Stimulated activated CD8-positive, alpha-beta memory T cell treated with anti-CD3 and anti-CD28 coated beads, Interleukin-4, amount 100 ng/mL, for 1 hour (primary cell): ENCODE measurements at places on chromosomes 11 and 22.

- DNase-seq: no peak
Measured at GRCh38 chr22:36222887-36223450, 16.4 kb downstream of the APOL2 start.

GRCh38 chr11:111376181-111376871, 2.7 kb downstream of the POU2AF1 start:
- DNase-seq: no peak

DNA sequence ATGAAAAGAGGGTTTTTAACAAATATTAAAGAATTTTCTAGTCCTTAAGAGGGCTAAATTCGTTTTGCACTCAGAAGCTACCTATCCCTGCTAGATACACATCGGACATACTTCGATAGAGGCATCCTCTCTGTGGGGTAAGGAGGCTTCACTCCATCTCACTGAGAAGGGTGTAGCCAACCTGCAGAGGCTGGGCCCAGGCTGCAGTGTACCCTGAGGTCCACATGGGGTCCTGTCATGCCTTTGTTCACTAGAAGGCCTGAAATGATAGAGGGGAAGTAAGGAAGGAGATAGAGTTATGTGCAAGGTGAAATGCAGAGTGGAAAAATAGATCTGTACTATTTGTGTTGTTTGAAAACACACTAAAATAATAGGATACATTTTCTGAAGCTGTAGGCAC, 45.6 kb downstream of the IGSF9B start:
- DNase-seq: no peak

DNA sequence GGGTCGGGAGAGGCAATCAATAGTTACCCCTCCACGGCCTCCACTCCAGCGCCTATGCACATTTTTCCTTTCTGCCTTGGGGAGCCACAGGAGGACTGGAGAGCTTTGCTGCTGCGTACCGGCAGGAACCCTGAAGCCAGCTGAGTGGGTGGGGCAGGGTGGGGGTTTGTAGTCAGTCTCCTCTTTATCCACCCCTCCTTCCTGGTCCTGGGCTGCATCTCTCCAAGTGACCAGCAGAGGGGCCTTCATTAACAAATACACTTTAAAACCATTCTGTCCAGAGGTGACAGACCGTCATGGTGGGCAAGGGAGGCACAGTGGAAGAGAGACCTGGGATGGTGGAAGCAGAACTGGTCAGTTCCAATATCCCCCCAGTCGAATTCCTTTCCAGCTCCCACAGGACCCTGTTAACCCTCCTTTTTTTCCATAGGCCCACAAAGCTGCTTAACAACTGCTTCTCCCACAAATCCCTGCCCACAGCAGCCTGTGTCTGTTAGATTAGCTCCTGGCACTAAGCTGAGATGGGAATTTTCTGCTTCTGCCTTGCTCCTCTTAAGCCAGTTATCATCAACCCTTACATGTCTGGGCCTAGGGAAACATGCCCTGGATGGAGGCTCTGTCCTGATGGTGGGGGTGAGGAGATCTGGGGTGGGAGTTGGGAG, 3.9 kb upstream of the ABCG4 start:
- no peak for DNase-seq

DNA sequence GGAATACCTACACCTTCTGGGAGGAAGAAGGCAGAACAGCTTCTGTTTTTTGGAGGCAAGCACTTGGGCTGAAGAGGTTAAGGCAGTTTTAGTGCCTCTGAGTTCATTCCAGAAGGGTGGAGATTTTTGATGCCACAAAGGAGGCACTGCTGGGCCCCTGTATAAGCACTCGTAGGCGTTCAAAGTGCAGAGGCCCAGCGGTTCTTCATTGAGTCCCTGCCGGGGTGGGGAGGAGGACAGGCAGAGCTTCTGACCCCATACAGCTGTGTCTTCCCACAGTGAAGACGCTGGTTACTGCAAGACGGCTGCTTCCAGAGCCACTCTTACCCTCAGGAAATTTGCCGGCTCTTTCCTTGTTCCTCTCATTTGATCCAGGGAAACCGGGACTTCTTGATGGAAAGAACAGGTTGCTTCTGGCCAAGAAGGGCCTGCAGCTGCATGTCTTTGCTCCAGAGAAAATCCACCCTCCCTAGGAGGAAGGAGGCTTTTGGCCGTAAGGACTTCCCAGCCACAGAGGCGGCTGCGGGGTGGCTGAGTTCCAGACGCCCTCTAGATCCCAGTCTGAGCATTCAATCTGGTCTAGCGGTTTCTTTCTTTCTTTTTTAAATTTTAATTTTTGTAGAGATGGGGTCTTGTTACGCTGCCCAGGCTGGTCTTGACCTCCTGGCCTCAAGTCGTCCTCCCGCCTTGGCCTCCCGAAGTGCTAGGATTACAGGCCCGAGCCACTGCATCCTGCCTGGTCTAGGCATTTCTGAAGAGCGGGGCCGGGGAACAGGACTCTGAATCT, 9.4 kb downstream of the ADAMTS15 start:
- no peak for DNase-seq

GRCh38 chr11:44004452-44005062, 43.2 kb upstream of the ACCSL start:
- DNase-seq: no peak

DNA sequence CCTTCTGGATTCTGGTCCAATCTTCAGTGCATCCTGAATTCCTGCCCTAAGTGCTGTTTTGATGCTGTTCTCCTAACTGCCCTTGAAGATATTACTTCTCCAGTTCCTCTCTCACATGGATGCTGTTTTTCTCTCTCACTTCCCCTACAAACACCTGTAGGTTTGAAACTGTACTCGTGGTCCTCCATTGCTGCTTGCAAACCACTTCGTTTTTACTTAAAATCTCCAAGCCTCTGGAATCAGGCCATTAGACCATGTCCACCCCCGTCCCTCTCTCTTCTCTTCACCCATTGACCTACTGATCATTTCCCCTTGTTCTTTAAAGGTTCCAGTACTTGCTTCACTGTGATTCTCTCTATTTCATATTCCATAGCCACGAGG, 988.1 kb downstream of the NTM start:
- DNase-seq: no peak

DNA sequence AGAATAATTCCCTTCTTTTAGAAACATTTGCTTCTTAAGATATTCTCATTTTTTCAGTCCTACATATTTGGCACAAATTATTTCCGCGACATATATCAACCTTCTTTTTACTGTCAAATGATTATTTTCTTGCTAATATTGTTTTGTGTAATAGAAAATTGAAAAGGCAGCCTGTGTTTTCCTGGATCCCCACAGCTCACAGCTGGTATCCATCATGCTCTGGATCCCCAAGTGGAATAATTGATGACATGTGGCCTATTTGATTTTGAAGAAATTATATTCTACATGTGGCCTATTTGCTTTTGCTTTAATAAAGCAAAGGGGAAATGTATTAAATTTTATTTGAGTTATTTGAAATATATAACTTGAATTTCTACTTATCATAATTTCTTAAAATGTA, 199.4 kb upstream of the LUZP2 start:
- no peak for DNase-seq

DNA sequence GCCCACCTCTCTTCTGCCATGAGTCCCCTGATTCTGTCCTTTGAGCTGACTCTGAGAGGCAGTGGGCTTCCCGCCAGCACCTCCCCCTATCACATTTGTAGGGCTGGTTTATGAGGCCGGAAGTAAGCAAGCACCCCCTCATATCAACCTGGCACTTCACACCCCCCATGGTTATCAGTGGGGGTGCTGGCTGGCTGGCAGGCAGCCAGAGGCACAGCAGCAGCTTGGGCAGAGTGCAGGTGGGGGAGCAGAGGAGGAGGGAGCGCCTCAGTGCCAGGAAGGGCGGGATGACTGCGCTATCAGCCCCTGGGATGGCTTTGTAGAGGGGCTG, 22.9 kb upstream of the CHRM4 start:
- no peak for DNase-seq

DNA sequence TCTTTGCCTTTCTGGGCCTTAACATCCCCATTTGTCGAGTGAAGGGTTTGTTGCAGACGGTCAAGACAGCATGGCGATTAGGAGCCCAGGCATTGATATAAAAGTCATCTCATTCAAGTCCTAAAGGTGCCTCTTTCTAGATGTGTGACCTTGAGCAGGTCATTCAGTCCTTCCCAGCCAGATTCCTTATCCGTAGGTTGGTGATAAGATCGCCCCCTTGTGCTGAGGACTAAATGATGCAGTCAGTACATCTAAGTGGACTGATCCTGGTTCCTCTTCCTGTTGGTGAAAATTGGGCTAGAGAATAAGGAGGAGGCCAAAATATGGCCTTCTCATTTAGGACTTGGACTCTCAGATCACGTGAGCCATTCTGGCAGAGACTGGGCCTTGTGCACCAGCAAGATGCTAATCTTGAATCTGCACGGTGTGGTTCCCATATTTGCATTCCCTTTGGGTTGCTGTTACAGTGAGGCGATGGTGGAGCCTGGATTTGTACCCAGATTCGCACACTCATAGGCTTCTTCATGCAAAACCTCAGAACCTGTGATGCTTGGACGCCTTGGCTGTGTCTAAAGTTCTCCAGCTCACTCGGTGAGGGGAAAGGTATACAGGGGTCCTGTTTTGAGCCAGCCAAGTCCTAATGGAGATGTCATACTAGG, 156.8 kb downstream of the MYO18B start:
- DNase-seq: no peak

GRCh38 chr11:27653990-27654758, 46.1 kb downstream of the BDNF start:
- no peak for DNase-seq
